Small intestine (tissue), 16 donors: ENCODE measurements at places on chromosomes 11 and 22. TPM values are rescaled to one million over a fixed set of nuclear protein-coding genes. Genes with fewer than 3 reads are reported as not detected.

The NXPE1 gene
- 0.24 TPM for polyA plus RNA-seq

The POU2AF2 gene
- 2.7 TPM for polyA plus RNA-seq

- DNase-seq: peak; percentile 40
- no peaks in the 10 kb centered on the region for H3K27me3 ChIP-seq
- H3K4me1 ChIP-seq: no peaks in the 10 kb centered on the region
- H3K36me3 ChIP-seq: peaks cover 42% of the 10 kb centered on the region
- H3K27ac ChIP-seq: no peak overlapping the region
These were observed 7.7 kb downstream of the LIF start for GRCh38 chr22:30238661-30239487.

DNA sequence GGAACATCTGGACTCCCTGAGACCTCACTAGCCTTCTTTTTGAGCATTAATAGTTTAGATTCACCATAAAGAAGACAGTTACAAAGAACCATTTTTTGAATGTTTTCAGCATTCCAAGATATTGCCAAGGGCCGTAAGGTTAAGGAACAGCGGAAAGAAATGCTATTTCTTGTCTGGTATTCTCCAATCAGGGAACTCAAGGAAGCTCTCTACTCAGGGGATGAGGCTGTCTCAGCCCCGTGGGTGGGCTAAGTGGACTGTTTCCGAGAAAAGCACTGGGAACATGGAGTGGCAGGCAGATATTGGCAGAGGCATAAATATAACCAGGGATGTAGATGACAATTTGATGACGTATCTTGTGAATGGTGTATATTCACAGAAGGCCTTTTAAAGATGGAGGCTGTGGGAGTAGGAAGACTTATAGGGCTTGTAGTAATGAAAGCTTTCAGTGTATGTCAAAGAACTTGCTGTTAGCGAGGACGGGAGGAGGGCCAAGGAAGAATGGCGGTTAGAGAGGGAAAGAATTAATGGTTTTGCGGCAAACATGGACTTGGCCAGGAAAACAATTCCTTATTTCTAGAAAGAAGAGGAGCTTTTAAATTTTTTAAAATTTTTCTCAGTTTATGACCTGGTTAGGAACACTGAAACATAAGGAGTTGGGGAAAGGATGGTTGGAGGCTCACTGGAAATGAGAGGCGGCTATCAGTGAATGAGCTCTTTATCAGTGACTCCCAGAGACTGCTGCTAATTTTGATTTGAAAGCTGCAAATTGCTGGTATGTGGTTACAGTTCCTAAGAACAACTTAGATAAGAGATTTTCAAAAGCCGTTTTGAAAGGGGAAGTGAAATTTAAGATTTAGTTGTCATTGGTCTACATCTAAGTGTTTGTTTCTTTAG is 64.6 kb downstream of the ST3GAL4 start:
- no peak overlapping the region for H3K4me3 ChIP-seq
- no peak for DNase-seq
- H3K4me1 ChIP-seq: no peaks in the 10 kb centered on the region
- H3K36me3 ChIP-seq: no peaks in the 10 kb centered on the region
- H3K27me3 ChIP-seq: no peaks in the 10 kb centered on the region
- peak overlapping the region; percentile 2 for H3K27ac ChIP-seq

The PHETA2 gene
- polyA plus RNA-seq: 9.6 TPM

DNA sequence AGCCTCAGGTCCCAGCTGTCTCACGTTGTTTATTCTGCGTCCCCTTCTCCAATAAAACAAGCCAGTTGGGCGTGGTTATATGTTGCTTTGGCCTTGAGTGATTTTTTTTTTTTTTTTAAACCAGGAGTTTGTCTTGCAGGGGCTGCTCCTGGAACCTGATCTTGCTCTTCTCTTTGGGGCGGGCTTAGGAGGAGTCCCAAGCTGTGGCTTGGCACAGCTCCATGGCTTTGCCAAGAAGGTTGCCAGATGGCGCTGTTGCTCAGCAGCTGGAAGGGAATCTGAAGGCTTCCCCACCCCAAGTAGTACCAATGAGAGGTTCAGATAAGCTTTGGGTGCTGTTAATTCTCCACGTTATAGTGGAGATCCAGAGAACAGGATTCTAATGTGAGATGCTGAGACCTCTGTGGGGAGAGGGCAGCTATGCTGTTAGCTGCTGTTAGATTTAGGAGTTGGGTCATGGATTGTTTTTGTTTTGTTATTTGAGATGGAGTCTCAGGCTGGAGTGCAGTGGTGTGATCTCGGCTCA is 2.0 kb upstream of the FERMT3 start:
- H3K27ac ChIP-seq: peak overlapping the region; percentile 4
- peaks cover 38% of the 10 kb centered on the region for H3K4me1 ChIP-seq
- DNase-seq: peak; percentile 93
- no peak overlapping the region for H3K4me3 ChIP-seq
- peaks cover 15% of the 10 kb centered on the region for H3K36me3 ChIP-seq

The DENND5A gene
- 6.8 TPM for polyA plus RNA-seq

DNA sequence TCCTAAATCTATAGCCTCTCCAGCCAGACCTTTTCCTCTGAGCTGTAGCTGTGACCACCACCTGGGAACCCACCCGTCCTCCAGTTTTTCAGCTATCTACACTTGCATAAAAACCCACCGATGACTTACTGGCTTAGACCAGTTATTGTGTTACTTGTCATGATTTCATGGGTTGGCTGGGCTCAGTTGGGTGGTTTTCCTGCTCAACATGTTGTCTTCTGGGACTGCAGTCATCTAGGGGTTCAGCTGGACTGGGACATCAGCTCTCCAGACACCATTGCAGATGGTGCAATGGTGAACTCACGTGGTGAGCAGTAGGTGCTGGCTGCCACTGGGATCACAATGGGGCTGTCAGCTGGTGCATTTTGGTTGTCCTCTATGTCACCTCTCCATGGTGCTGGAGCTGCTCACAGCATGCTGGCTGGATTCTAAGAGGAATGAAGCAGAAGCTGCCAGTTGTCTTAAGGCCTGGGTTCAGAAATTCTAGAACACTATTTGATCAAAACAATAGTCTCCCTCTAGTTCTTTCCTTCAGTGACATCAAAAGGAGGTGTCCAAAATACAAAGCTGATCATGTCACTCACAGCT is 1.3 kb upstream of the SYT13 start:
- H3K4me1 ChIP-seq: peaks cover 20% of the 10 kb centered on the region
- no peak overlapping the region for H3K27ac ChIP-seq
- peaks cover 17% of the 10 kb centered on the region for H3K27me3 ChIP-seq

The HTR3A gene
- polyA plus RNA-seq: 0.06 TPM

The OR8G5 gene
- not detected for polyA plus RNA-seq

DNA sequence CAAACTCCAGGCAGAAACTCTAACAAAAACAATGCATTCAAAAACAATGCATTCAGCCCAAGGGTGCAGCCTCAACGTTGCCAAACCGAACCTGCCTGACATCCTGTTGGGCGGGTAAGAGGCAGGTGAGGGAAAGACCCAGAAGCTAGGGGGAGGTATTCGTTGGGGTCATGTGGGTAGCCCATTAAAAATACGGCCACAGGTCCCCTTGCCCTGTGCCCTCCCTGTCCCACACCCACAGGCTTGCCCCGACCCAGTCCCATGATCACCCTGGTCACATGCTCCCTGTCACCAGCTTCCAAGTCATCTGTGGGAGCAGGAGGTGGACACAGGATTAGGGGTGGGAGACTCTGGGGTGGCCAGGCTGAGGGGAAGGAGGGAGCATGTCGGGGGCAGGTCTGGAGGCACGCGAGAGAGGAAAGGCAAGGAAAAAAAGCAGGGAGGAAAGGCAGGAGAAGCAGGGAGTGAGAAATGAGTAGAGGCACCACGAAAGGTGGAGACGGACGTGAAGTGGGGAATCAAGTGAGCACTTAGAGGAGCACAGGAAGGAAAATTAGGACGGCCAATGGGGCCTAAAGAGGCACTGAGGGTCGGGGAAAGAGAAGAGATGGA is 683 bp downstream of the PLA2G6 start:
- no peaks in the 10 kb centered on the region for H3K27me3 ChIP-seq
- peaks cover 2% of the 10 kb centered on the region for H3K36me3 ChIP-seq
- H3K4me3 ChIP-seq: peak overlapping the region; percentile 56
- H3K4me1 ChIP-seq: peaks cover 3% of the 10 kb centered on the region
- peak overlapping the region; percentile 77 for H3K27ac ChIP-seq
- DNase-seq: peak; percentile 55

DNA sequence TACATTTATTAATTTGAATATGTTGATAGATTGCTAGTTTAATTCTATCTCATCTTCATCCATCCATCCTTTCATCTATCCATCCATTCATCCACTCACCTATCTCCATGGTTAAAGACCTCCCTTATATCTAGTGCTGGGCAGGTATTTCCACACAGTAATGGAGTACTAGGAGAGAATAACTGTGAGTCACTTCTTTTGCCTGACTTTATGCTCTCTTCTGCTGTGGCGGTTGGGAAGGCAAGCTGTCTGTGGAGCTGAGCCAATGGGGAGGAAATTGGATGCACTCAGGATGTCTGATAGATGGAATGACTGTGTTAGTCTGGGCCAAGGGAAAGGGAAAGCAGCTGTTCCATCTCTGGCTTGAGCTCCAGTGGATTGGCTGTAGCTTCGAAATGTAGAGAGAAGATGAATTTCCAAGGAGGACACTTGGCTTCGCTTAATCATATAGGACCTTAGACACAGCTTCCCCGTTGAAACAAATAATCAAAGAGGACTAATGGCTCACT is 60.3 kb downstream of the NELL1 start:
- no peak for DNase-seq
- no peak overlapping the region for H3K27ac ChIP-seq
- H3K36me3 ChIP-seq: no peaks in the 10 kb centered on the region

GRCh38 chr11:75582895-75583717 is 21.1 kb downstream of the SERPINH1 start:
- H3K27me3 ChIP-seq: no peaks in the 10 kb centered on the region
- DNase-seq: peak; percentile 88
- peak overlapping the region; percentile 81 for H3K4me3 ChIP-seq
- peak overlapping the region; percentile 93 for H3K27ac ChIP-seq
- H3K4me1 ChIP-seq: no peaks in the 10 kb centered on the region
